Activated naive CD8-positive, alpha-beta T cell treated with anti-CD3 and anti-CD28 coated beads, Interleukin-2, amount 10 ng/mL, durations not matched to agents 7 days and 5 days (primary cell): ENCODE measurements at places on chromosomes 4 and X. TPM values are rescaled to one million over a fixed set of nuclear protein-coding genes. Genes with fewer than 3 reads are reported as not detected.

GRCh38 chr4:156038772-156039171, 85.1 kb upstream of the CTSO start:
- H3K27me3 ChIP-seq = no peaks in the 10 kb centered on the region
- H3K27ac ChIP-seq = no peak overlapping the region
- H3K4me1 ChIP-seq = no peaks in the 10 kb centered on the region
- no peaks in the 10 kb centered on the region for H3K36me3 ChIP-seq
- DNase-seq = no peak

- DNase-seq = no peak
- no peaks in the 10 kb centered on the region for H3K36me3 ChIP-seq
- no peak overlapping the region for H3K4me3 ChIP-seq
- H3K4me1 ChIP-seq = no peaks in the 10 kb centered on the region
- H3K27me3 ChIP-seq = peaks cover 7% of the 10 kb centered on the region
Measured at GRCh38 chr4:140818433-140818832, 62.2 kb upstream of the TBC1D9 start.

DNA sequence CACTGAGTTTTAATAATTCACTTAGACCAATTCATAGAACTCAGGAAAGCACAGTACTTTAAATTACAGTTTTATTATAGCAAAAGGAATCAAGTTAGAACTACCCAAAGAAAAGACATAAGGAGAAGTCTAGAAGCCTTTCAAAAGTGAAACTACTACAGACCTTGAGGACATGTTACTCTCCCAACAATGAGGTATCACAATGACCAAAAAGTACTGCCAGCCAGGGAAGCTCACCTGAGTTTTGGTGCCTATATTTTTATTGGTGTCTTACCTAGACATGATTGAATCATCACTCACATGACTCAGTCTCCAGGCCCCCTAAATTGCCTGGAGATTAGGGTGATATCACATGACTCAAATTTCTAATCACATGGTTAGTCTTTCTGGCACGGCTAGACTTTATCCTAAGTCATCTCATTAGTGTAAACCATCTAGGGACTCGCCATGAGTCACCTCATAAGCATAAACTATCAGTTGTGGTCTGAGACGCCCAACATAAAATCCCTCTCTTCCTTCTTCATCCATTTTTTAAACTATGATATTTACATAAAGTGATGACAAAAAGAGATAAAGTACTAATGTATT, 372.3 kb downstream of the TMA16 start:
- H3K36me3 ChIP-seq = no peaks in the 10 kb centered on the region
- no peaks in the 10 kb centered on the region for H3K27me3 ChIP-seq
- no peak for DNase-seq
- H3K4me3 ChIP-seq = no peak overlapping the region

DNA sequence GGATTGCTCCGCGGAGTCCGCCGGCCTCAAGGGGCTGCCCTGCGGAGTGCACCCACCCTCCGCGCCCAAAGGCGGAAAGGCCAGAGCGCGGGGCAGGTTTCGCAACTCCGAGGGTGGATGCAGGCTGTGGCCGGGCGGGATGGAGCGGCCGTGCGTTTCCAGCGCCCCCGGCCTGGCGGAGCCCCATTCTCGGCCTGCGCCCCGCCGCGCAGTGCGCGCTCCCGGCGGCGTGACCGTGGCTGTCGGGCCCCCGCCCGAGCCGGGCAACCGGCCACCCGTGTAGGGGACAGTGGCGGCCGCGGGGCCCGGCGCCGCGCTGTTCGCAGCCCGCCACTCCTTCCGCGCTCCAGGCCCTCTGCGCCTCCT, 331 bp downstream of the SETD7 start:
- no peaks in the 10 kb centered on the region for H3K36me3 ChIP-seq
- H3K4me3 ChIP-seq = peak overlapping the region; percentile 94
- H3K27ac ChIP-seq = peak overlapping the region; percentile 93
- DNase-seq = peak; percentile 75

- H3K27me3 ChIP-seq = no peaks in the 10 kb centered on the region
- peaks cover 39% of the 10 kb centered on the region for H3K4me1 ChIP-seq
- H3K4me3 ChIP-seq = no peak overlapping the region
Measured at GRCh38 chr4:98642991-98643426, 15.4 kb downstream of the TSPAN5 start.

- H3K36me3 ChIP-seq = no peaks in the 10 kb centered on the region
- H3K4me3 ChIP-seq = peak overlapping the region; percentile 10
- no peak overlapping the region for H3K27ac ChIP-seq
- peak; percentile 63 for DNase-seq
- peaks cover 13% of the 10 kb centered on the region for H3K4me1 ChIP-seq
- H3K27me3 ChIP-seq = peaks cover 83% of the 10 kb centered on the region
Measured at GRCh38 chrX:25020905-25021449, 5.2 kb upstream of the ARX start.

The YY2 gene
- 1.4 TPM for total RNA-seq

DNA sequence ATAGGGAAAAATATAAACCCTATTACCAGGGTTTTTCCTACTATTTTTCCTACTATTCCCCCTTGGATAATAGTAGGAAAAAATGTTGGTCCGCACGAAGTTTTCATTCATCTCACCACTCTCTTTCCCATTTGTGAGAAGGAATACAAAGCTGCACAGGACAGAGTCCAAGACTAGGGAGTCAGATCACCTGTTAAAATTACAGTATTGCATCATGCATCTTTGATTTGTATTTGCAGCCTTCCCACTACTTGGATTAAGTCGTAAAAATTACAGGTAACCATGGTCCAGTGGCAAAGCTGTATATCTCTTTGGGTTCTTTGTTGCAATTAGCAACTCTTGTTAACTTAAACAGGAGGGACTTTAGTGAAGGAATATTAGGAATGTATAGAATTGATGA, 121.5 kb downstream of the FNIP2 start:
- no peaks in the 10 kb centered on the region for H3K4me1 ChIP-seq
- DNase-seq = no peak
- H3K4me3 ChIP-seq = no peak overlapping the region
- no peaks in the 10 kb centered on the region for H3K27me3 ChIP-seq
- peaks cover 15% of the 10 kb centered on the region for H3K36me3 ChIP-seq

The F9 gene
- not detected for total RNA-seq

The TRMT44 gene
- total RNA-seq = 27.9 TPM

DNA sequence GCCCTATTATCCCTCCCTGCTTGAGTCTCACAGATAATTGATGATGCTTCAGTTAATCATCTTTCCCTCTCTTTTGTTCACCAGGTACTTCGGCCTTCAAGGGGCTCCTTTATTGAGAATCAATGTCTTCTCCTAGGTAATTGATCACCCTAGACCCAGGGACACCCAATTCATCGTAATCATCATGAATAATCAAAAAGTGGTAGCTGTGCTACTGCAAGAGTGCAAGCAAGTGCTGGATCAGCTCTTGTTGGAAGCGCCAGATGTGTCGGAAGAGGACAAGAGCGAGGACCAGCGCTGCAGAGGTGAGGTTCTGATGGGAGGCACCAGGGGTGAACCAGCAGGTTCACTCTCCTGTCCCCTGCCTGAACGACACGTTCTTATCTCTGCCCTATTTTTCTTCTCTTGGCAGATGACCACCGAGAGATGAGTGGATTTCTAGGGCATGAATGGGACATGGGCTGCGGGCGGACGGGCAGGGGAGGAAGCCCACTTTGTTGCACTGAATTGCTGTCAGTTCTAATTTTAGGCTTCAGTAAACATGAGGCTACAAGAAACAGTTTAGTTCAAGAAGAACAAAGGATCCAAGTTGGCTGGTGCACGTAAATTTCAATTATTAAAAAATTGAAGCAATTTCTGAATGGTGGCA, 80.5 kb downstream of the ALPK1 start:
- H3K27me3 ChIP-seq = no peaks in the 10 kb centered on the region
- no peaks in the 10 kb centered on the region for H3K4me1 ChIP-seq
- peaks cover 39% of the 10 kb centered on the region for H3K36me3 ChIP-seq
- H3K27ac ChIP-seq = no peak overlapping the region
- no peak for DNase-seq

- no peaks in the 10 kb centered on the region for H3K27me3 ChIP-seq
- peaks cover 1% of the 10 kb centered on the region for H3K36me3 ChIP-seq
- no peak overlapping the region for H3K4me3 ChIP-seq
- no peak overlapping the region for H3K27ac ChIP-seq
- no peak for DNase-seq
Measured at GRCh38 chr4:128322986-128323385, 35.4 kb upstream of the PGRMC2 start.

GRCh38 chrX:121254336-121254735, 206.9 kb downstream of the GLUD2 start:
- H3K27me3 ChIP-seq = no peaks in the 10 kb centered on the region
- no peaks in the 10 kb centered on the region for H3K4me1 ChIP-seq
- no peak overlapping the region for H3K4me3 ChIP-seq
- DNase-seq = no peak
- H3K27ac ChIP-seq = no peak overlapping the region

The FRG2 gene
- not detected for total RNA-seq

The CXXC4 gene
- total RNA-seq = 0.06 TPM

The SPIN2A gene
- total RNA-seq = 1.6 TPM

GRCh38 chr4:1590244-1590643, 93.9 kb downstream of the FAM53A start:
- H3K4me1 ChIP-seq = no peaks in the 10 kb centered on the region
- DNase-seq = no peak
- H3K27me3 ChIP-seq = peaks cover 8% of the 10 kb centered on the region
- no peak overlapping the region for H3K4me3 ChIP-seq

- peaks cover 9% of the 10 kb centered on the region for H3K27me3 ChIP-seq
- no peak for DNase-seq
- no peaks in the 10 kb centered on the region for H3K4me1 ChIP-seq
- H3K4me3 ChIP-seq = no peak overlapping the region
- H3K27ac ChIP-seq = no peak overlapping the region
Measured at GRCh38 chr4:3699678-3700077, 66.5 kb upstream of the ADRA2C start.

The HSFX4 gene
- total RNA-seq = not detected

DNA sequence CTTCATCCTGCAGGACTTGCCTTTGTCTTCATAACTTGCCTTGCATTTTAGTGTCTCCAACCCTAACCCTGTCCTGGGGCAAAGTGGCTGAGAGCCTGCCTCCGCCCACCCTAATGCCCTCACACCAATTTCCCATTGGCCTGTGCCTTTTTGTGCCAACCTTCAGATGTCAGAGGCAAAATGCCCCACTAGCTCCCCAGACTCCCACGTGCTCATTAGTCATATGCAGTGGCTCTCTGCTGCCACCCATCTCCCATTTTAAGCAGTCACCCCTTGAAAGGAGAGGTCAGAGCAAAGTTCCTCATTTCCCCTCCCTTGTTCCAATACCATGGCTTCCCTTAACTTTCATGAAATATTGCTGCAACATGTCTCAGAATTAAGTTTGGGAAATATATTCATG, 74.8 kb upstream of the PASD1 start:
- H3K4me1 ChIP-seq = no peaks in the 10 kb centered on the region
- no peak overlapping the region for H3K4me3 ChIP-seq
- no peak overlapping the region for H3K27ac ChIP-seq
- no peak for DNase-seq

- H3K27me3 ChIP-seq = no peaks in the 10 kb centered on the region
- H3K4me1 ChIP-seq = no peaks in the 10 kb centered on the region
- H3K36me3 ChIP-seq = no peaks in the 10 kb centered on the region
Measured at GRCh38 chr4:131093303-131093702, 1997.4 kb downstream of the C4orf33 start.

DNA sequence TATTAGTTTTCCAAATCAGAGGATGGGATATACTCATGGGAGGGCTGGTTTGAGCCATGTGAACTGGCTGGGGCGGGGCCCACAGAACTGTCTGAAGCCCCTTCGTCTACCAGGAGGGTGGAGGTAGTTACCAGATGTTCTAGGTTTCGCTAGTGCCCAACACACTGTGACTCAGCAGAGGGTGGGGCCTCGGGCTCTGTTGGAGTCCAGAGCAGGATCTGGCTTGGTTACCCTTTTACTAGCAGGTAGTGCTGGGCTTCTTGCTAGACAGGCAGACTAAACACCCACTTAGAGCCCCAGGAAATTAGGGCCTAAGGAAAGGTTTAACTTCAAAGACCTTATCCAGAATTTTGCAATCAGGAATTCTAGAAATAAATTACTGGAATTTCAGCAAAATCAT, 56.2 kb upstream of the CHRDL1 start:
- H3K27me3 ChIP-seq = no peaks in the 10 kb centered on the region
- no peak overlapping the region for H3K4me3 ChIP-seq
- H3K4me1 ChIP-seq = peaks cover 1% of the 10 kb centered on the region
- H3K27ac ChIP-seq = no peak overlapping the region
- H3K36me3 ChIP-seq = no peaks in the 10 kb centered on the region

GRCh38 chrX:36573720-36574119, 434.4 kb upstream of the FAM47C start:
- H3K27ac ChIP-seq = no peak overlapping the region
- H3K27me3 ChIP-seq = no peaks in the 10 kb centered on the region

GRCh38 chrX:12709047-12709446, 82.2 kb upstream of the PRPS2 start:
- no peaks in the 10 kb centered on the region for H3K4me1 ChIP-seq
- no peak overlapping the region for H3K4me3 ChIP-seq
- no peaks in the 10 kb centered on the region for H3K36me3 ChIP-seq
- H3K27ac ChIP-seq = no peak overlapping the region

The PF4V1 gene
- not detected for total RNA-seq

The RPL10 gene
- total RNA-seq = 2,867 TPM

DNA sequence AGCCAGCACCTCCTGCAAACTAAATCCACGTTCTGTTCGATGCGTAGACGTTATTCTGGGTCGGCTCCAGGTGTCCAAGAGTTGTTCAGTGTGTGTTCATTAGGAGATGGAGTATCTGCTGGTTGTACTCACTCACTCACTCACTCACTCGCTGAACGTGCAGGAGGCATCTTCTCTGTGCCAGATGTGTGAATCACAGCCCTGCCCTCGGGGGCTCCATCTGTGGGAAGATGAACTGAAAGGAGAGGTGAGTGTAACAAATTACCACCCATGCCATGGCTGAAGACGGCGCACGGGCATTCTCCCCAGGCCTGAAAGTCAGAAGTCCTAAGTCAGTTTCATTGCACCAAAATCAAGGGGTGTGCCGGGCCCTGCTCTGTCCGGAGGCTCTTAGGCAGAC, 16.1 kb downstream of the NSG1 start:
- H3K4me1 ChIP-seq = no peaks in the 10 kb centered on the region
- no peaks in the 10 kb centered on the region for H3K27me3 ChIP-seq
- H3K27ac ChIP-seq = no peak overlapping the region
- H3K4me3 ChIP-seq = no peak overlapping the region
